ENCODE measurements at places on chromosomes 3 and 15.

- DNase-seq = no peak
Observed at GRCh38 chr3:53142986-53143385, 12.8 kb upstream of the RFT1 start.

DNA sequence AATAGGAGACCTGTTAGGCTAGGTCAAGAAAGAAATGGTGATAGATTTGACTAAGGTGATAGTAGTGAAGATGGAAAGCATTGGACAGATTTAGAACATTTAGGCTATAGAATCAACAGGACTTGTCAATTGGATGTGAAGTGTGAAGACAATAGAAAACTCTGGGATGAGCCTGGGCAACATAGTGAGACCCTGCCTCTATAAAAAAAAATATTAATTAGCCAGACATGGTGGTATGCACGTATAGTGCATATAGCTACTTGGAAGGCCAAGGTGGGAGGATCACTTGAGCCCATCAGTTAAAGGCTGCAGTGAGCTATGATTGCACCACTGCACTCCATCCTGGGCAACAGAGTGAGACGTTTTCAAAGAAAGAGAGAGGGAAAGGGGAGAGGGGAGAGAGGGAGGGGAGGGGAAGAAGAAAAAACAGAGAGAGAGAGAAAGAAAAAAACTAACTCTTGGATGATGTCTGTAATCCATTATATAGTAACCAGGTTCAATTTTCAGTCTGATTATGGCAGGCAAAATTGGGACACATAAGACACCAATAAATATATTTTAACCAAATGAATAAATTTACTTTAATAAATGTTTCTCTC is 9.6 kb downstream of the SENP8 start:
- DNase-seq = no peak

- DNase-seq = no peak
Observed at GRCh38 chr15:85583923-85584390, 203.6 kb downstream of the AKAP13 start.

DNA sequence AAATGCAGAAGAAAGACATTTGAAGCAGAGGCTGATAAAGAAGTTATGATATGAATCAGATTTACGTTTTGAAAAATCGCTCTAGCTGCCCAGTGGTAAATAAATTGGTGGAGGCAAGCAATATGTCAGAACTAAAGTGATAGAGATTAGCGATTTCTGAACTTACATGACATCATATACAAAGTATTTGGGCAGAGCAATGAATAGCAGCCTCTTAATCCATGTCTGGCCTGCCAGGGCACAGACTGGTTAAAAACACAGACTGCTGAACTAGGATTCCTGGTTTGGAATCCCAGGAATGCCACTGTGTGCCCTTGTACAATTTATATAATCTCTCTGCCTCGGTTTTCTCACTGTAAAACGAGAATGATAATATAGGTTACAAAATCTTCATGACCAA is 243.1 kb upstream of the SETMAR start:
- no peak for DNase-seq

DNA sequence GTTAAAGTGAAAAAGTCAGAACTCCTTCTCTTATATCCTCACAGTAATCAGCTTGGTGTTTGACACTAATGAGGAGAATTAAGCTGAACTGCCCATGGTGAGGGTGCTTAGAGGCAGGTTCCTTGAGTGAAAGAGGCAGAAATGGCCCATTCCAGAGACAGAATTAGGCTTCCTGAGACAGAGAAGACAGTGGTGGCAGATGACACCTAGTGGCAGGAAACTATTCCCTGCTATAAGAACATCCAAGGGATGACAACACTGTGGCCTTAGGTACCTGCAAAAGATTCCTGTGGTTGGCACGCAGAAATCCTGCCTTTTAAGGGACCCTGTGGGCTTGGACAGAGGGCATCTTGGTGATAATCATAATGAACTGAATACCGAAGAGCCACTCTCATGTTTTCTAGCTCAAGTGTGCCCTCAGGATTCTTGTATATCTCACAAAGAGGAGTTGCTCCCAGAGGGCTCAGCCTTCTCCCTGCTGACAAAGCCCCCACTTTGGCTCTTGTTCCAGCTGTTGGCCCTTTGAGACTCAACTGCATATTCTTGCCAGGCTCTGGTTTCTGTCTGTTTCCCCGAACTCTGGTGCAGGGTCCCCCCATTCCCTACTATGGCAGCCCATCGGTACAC is 56.0 kb downstream of the KBTBD12 start:
- DNase-seq = no peak

- no peak for DNase-seq
Observed at GRCh38 chr3:24802614-24803013, 308.0 kb upstream of the THRB start.

DNA sequence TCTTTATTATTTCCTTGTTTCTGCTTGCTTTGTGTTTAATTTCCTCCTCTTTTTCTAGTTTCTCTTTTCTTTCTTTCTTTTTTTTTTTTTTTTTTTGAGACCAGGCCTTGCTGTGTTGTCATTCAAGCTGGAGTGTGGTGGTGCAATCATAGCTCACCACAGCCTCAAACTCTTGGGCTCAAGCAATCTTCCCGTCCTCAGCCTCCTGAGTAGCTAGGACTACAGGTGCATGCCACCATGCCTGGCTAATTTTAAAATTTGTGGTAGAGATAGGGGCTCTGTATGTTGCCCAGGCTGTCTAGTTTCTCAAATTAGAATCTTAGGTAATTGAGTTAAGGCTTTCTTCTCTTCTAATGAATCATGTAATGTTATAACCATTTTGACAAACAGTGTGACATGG is 22.4 kb downstream of the SLMAP start:
- no peak for DNase-seq

DNA sequence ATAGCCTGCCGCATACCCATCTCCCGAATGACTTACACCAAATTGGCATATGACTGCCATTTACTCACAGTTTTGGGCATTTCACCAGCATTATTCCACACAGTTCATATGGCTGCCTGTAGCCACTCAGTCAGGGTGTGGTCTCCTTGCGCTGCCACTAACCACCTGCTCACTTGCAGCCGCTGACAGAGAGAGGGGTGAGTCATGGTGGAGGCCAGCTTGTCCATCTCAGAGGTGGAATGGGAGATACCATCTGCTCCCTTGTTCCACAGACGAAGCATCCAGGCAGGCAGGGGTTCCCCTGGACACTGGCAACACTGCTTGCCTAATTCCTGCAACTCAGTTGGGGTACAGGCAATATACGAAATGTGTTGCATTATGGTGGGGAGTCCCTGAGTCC is 15.6 kb downstream of the CCRL2 start:
- DNase-seq = no peak

DNA sequence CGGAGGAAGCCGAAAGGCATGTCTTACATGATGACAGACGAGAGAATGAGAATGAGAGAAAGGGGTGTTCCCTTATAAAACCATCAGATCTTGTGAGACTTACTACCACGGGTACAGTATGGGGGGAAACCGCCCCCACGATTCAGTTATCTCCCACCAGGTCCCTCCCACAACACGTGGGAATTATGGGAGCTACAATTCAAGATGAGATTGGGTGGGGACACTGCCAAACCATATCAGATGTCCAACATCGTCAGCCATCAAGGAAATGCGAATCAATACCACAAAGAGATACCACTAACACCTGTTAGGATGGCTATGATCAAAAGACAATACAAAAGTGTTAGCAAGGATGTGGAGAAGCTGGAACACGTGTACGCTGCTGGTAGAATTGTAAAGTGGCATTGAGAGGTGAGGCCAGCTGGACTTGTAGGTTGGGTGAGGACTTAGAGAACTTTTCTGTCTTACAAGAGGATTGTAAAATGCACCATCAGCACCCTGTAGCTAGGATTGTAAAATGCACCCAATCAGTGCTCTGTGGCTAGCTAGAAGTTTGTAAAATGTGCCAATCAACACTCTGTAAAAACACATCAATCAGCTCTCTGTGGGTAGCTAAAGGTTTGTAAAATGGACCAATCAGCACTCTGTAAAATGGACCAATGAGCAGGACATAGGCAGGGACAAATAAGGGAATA is 37.5 kb downstream of the VGLL4 start:
- DNase-seq = no peak

GRCh38 chr3:128824132-128824850 is 55.1 kb upstream of the ACAD9 start:
- no peak for DNase-seq

GRCh38 chr3:95002438-95003046 is 939.7 kb downstream of the NSUN3 start:
- DNase-seq = no peak

- DNase-seq = no peak
Observed at GRCh38 chr3:10283638-10284037, 9.1 kb downstream of the GHRL start.

- DNase-seq = no peak
Observed at GRCh38 chr15:29418931-29419330, 149.3 kb upstream of the NSMCE3 start.

- no peak for DNase-seq
Observed at GRCh38 chr3:52367891-52368880, 52.1 kb downstream of the DNAH1 start.

- no peak for DNase-seq
Observed at GRCh38 chr15:29364426-29365078, 94.9 kb upstream of the NSMCE3 start.

GRCh38 chr15:47870300-47870955 is 153.1 kb downstream of the SEMA6D start:
- DNase-seq = no peak

DNA sequence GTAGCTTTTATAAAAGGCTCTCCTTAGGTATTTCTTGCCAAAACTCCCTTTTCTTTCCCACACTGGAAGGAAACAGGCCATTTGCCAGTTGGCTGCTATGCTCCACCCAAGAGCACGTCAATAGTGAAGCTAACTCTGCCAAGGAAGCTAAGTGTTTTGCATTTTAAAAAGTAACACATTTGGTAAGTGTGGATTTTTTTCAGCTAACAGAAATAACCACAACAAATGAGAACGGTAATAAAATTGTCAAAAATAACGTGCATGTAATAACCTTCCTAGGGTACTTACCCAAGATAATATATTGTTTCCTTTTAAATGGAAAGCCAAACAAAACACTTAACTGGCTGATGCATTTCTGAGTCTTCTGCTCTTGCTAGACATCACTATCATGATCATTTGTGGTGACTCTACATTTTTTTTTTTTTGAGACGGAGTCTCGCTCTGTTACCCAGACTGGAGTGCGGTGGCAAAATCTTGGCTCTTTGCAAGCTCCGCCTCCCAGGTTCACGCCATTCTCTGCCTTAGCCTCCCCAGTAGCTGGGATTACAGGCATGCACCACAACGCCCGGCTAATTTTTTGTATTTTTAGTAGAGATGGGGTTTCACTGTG is 4.6 kb downstream of the DPP8 start:
- no peak for DNase-seq

GRCh38 chr3:52022323-52023100 is 26.8 kb upstream of the RPL29 start:
- no peak for DNase-seq

- no peak for DNase-seq
Observed at GRCh38 chr3:46517016-46517783, 19.4 kb downstream of the RTP3 start.

- no peak for DNase-seq
Observed at GRCh38 chr3:165837058-165837525, at the start of gene BCHE. TSS of gene BCHE (minus strand) at chr3:165837423. CDS start at chr3:165831033, 6,390 bp downstream.

- DNase-seq = no peak
Observed at GRCh38 chr3:74673326-74673725, 58.9 kb upstream of the CNTN3 start.

DNA sequence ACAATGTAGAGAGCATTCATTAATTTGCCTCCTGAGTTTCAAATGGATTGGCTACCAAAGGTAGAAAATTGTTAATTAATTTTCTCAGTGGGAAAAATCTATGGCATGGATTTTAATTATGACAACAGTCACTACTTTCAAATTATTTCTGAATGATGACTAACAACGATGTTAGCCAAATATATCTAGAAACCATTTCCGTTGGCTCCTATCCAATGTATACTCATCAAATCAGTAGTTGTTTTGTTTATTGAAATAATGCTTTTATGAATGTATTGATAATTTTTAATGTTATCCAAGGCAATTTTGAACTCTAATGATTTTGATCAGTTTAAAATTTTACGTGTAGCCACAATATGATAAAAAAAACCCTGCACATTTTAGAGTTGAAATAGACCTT is 333.4 kb downstream of the NAALADL2 start:
- no peak for DNase-seq

GRCh38 chr15:85771271-85771670 is 23.5 kb downstream of the KLHL25 start:
- no peak for DNase-seq

- no peak for DNase-seq
Observed at GRCh38 chr15:29100486-29101000, 169.1 kb downstream of the NSMCE3 start.

- DNase-seq = no peak
Observed at GRCh38 chr3:112496366-112497067, 2.8 kb downstream of the BTLA start.

- DNase-seq = no peak
Observed at GRCh38 chr3:175798326-175798725, 939.2 kb downstream of the NAALADL2 start.

- peak; percentile 76 for DNase-seq
Observed at GRCh38 chr15:68930268-68931022, at the start of gene SPESP1. TSS of gene SPESP1 (plus strand) at chr15:68930525. CDS start at chr15:68930654, 129 bp downstream.

GRCh38 chr3:116097226-116097625 is 348.1 kb downstream of the LSAMP start:
- no peak for DNase-seq

- no peak for DNase-seq
Observed at GRCh38 chr3:184715943-184716621, 4.2 kb upstream of the MAGEF1 start.

- DNase-seq = no peak
Observed at GRCh38 chr3:179438841-179439240, 12.4 kb downstream of the GNB4 start.

DNA sequence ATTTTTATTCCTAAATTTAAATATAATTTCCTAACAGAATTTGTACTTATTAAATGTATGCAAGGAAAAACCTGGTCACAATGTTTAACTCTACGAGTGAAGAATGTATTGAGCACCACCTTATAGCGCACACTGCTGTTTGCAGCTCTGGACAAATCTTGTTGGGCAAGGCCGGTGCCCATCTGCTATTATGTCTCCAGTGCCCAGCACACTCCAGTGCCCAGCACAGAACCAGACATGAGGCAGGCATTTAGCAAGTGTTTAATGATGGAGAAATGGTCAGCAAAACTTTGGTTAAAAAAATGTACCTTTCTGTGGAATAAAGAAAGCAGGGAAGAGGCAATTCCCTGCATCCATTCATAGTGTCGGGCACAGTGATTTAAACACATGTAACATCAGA is 254.7 kb upstream of the TRIM42 start:
- DNase-seq = no peak

DNA sequence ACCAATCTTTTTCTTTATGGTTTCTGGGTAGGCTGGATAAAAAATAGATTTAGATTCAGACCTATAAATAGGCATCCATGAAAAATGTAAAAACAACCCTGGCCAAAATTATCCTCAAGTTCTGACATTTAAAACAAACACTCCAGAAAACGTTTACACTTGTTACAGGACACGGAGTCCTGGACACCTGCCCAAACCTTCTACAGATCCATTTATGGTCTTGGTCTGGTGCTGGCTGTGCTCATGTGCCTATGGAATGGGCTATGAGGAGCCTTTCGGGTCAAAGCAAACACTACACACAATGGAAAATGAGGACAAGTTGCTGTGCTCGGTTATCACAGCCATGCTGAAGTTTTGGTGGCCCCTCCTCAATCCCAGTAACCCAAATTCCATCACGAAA is 108.1 kb downstream of the PDZRN3 start:
- peak; percentile 83 for DNase-seq

- no peak for DNase-seq
Observed at GRCh38 chr3:31382856-31383255, 149.9 kb upstream of the STT3B start.

GRCh38 chr15:83430441-83430840 is 16.7 kb upstream of the SH3GL3 start:
- no peak for DNase-seq

Data from coronary artery (tissue), 2 donors.